Lower lobe of right lung (tissue), 2 donors: ENCODE measurements at places on chromosomes 16 and 17. TPM values are rescaled to one million over a fixed set of nuclear protein-coding genes. Genes with fewer than 3 reads are reported as not detected.

Gene TMC8
- 33.8 TPM for total RNA-seq

Gene NPIPA2
- 8.5 TPM for total RNA-seq

- no peak overlapping the region for H3K4me3 ChIP-seq
- peaks cover 16% of the 10 kb centered on the region for H3K36me3 ChIP-seq
- peaks cover 63% of the 10 kb centered on the region for H3K4me1 ChIP-seq
- peak overlapping the region; percentile 24 for H3K27ac ChIP-seq
- no peaks in the 10 kb centered on the region for H3K27me3 ChIP-seq
Measured at GRCh38 chr17:28944862-28945741, 6.2 kb downstream of the PHF12 start.

Gene CHST6
- 2.5 TPM for total RNA-seq

Gene DOC2B
- total RNA-seq: 6.2 TPM

DNA sequence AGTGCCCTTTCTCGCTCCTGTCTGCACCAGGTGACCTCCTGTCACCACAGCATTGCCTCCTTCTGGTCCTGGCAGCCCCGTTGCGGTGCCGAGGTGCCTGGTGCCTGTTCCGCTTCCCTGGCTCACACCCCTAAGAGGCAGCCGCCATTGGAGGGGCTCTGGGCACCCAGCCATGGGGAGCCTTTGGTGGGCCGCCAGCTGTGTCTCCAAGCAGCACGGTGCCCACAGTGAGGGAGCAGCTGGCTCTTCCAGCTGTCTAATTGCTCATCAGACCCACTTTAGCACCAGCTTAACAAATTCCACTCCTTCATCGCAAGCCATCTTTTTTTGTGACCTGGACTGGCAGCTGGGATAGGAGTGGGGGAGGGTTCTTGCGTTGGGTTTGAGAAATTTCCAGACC, 276.1 kb downstream of the SNX29 start:
- no peaks in the 10 kb centered on the region for H3K4me1 ChIP-seq
- no peak overlapping the region for H3K4me3 ChIP-seq
- no peaks in the 10 kb centered on the region for H3K36me3 ChIP-seq
- no peaks in the 10 kb centered on the region for H3K27me3 ChIP-seq
- DNase-seq: no peak
- H3K27ac ChIP-seq: no peak overlapping the region

GRCh38 chr16:64687786-64688185, 434.1 kb downstream of the CDH11 start:
- H3K36me3 ChIP-seq: no peaks in the 10 kb centered on the region
- H3K4me3 ChIP-seq: no peak overlapping the region
- H3K27me3 ChIP-seq: no peaks in the 10 kb centered on the region

Gene TMC5
- 62.1 TPM for total RNA-seq

GRCh38 chr17:45809499-45809898, 25.4 kb downstream of the CRHR1 start:
- H3K4me1 ChIP-seq: no peaks in the 10 kb centered on the region
- peaks cover 26% of the 10 kb centered on the region for H3K27me3 ChIP-seq

DNA sequence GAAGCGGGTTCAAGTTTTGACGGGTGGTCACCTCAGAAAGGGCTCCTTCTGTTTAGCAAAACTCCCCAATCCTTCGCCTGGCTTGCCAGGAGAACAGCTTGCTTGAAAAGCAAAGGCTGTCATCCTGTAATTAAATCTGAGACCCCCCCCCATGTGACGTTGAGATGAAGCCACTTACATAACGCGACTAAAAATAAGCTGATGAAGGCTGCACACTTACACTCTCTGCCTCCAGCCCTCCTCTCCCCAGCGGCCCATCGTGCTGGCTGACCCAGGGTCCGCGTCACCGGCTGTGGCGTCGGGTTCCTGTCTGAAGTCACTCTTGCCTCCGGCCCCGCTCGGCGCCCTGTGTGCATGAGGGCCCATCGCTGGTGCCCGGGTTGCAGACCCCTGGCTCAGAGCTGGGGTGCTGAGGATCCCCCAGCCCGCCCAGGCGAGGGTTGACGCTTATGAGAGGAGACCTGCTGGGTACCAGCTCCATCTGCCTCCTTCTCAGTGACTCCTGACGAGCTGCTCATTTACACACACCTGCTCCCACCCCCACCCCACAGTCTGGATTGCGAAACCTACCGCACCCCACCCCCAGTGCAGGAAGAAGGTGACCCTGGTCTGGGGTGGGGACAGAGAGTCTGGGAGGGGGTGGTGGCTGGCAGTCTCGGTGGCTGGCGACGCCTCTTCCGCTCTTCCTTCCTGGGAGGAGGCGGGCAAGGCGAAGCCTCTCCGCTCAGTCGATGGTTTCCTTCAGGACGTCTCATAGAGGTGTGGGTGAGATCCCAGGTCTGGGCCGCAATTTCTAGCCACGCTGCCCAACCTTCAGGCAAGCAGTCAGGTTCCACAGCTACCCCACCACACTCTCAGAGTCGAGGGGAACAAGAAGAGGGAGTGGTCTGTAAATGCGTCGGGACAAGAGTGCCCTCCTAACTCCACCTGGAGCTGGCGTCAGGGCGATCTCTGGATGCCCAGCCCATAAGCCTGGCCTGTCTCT, 3.1 kb upstream of the BAIAP2 start:
- peaks cover 4% of the 10 kb centered on the region for H3K36me3 ChIP-seq
- H3K27ac ChIP-seq: peak overlapping the region; percentile 79
- H3K4me3 ChIP-seq: peak overlapping the region; percentile 40
- peaks cover 67% of the 10 kb centered on the region for H3K4me1 ChIP-seq
- DNase-seq: peak; percentile 75

Gene SCGB1C2
- total RNA-seq: not detected

- peaks cover 97% of the 10 kb centered on the region for H3K36me3 ChIP-seq
- peak overlapping the region; percentile 69 for H3K27ac ChIP-seq
- H3K4me3 ChIP-seq: no peak overlapping the region
- DNase-seq: no peak
- H3K27me3 ChIP-seq: no peaks in the 10 kb centered on the region
Measured at GRCh38 chr16:23491490-23492391, 18.6 kb downstream of the GGA2 start.

GRCh38 chr16:27164352-27164751, 39.0 kb upstream of the KDM8 start:
- no peak overlapping the region for H3K4me3 ChIP-seq
- DNase-seq: no peak
- H3K27me3 ChIP-seq: peaks cover 5% of the 10 kb centered on the region
- H3K27ac ChIP-seq: no peak overlapping the region

Gene EVPLL
- total RNA-seq: 2.8 TPM

GRCh38 chr17:28549236-28550132, 2.9 kb downstream of the UNC119 start:
- H3K4me1 ChIP-seq: peaks cover 43% of the 10 kb centered on the region
- no peak for DNase-seq
- H3K27ac ChIP-seq: no peak overlapping the region

DNA sequence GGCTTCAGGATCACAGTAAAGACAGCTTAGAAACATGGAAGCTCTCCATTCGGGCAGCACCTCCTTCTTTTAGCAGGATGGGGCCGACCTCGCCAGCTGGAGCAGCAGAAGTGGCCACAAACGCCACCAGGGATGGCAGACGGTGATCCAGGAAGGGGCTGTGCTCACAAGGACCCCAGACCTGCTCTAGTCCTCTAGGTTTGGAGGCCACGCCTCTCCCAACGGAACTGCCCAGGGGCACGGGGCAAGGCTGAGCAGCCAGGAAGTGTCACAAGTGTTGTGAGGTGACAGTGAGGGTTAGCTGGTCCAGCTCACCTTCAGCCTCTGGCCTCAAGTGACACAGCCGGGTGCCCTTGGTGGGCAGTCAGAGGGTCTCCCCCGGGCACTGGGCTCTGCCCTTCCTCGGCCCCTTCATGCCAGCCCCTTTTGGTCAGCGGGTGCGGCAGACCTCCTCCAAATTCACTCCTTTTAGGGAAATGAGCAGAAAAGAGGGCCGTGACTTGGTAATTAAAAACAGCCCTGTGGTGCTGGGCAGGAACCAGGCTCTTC, 20.4 kb downstream of the CEP295NL start:
- peak overlapping the region; percentile 18 for H3K4me3 ChIP-seq
- peak; percentile 72 for DNase-seq
- peaks cover 5% of the 10 kb centered on the region for H3K36me3 ChIP-seq
- H3K27me3 ChIP-seq: no peaks in the 10 kb centered on the region
- peaks cover 59% of the 10 kb centered on the region for H3K4me1 ChIP-seq
- H3K27ac ChIP-seq: peak overlapping the region; percentile 85

- no peak for DNase-seq
- no peaks in the 10 kb centered on the region for H3K36me3 ChIP-seq
- no peak overlapping the region for H3K27ac ChIP-seq
- no peaks in the 10 kb centered on the region for H3K27me3 ChIP-seq
- H3K4me3 ChIP-seq: no peak overlapping the region
Measured at GRCh38 chr17:61221181-61221580, 178.5 kb upstream of the TBX2 start.
